ENCODE measurements at places on chromosomes 11 and 22.

- no peak for DNase-seq
Observed at GRCh38 chr11:57515332-57516060, at the start of gene SLC43A1. Gene SLC43A1, minus strand, starts transcription at chr11:57515702. Its CDS starts 1,591 bp downstream, at chr11:57514111.

- DNase-seq, result no peak
Observed at GRCh38 chr22:46125816-46126765, 24.2 kb upstream of the PPARA start.

DNA sequence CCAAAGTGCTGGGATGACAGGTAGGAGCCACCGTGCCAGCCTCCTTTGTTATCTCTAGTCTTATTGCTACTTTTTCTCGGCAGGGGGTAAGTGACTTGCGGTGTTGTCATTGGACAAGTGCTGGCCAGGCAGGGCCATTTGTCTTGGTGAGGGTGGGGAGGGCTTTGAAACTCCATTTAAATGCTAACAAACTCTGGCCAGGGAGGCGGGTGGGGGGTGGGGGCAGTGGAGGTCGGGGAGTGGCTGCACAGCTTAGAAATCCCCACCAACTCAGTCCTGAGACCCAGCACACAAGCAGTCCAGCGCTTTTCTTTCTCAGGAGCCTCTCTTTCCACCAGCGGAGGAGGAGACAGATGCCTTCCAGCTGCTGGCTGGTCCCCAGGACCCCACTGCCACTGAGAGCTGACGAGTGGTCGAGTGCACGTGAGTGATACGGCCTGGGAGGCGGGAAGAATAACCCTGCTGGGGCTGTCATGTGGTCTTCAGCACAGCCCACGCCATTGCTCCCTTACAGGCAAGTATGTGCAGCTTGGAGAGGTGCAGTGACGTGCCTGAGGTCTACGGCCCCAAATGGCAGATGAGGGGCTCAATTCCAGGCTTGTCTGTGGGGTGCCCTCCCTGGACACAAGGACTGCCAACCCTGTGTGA, 24.2 kb upstream of the OSBPL5 start:
- no peak for DNase-seq

- no peak for DNase-seq
Observed at GRCh38 chr11:26753723-26754504, 32.1 kb upstream of the SLC5A12 start.

DNA sequence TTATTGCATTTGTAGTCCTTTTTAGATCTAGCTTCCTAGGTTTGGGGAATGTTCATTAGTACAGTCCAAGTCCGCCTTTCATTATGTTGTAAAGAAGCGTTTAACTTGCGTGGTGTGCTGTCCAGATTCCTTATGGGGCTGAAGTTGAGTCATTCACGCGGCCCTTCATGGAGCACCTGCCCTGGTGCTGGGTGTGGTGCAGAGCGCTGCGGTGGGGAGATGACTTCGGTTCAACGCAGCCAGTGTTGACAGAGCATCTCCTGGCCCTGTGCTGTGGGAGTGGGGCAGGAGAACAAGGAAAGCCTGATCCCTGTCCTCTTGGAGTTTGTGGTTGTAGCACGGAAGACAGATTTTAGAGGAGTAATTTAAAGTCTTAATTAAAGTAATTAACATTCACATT, 152.0 kb downstream of the TBC1D22A start:
- DNase-seq, result no peak

DNA sequence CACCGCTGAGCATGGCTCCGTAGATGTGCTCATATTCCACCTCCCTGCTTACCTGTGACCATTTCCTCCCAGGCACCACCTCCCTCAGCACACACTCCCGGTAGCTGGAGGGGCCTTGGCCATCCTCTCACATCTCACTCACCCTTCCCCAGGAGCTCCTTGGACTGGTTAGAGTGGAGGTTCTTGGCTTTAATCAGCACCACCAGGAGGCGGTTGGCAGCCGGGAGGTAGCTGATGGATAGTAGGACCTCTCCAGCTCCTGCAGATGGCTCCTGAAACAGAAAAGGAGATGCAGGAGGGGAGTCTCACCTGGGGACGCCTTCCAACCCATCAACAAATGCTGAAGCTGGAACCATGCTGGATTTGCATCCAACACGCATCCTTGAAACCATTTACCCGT, 39.9 kb downstream of the SYT13 start:
- DNase-seq, result no peak
